Right renal pelvis (tissue), 4 donors: ENCODE measurements at places on chromosomes 1 and 21.
A peak's percentile ranks its signal among the peaks of the same experiment; 100 is the strongest.

- DNase-seq: no peak
These were observed 222.4 kb upstream of the C8B start for GRCh38 chr1:57188168-57188567.

DNA sequence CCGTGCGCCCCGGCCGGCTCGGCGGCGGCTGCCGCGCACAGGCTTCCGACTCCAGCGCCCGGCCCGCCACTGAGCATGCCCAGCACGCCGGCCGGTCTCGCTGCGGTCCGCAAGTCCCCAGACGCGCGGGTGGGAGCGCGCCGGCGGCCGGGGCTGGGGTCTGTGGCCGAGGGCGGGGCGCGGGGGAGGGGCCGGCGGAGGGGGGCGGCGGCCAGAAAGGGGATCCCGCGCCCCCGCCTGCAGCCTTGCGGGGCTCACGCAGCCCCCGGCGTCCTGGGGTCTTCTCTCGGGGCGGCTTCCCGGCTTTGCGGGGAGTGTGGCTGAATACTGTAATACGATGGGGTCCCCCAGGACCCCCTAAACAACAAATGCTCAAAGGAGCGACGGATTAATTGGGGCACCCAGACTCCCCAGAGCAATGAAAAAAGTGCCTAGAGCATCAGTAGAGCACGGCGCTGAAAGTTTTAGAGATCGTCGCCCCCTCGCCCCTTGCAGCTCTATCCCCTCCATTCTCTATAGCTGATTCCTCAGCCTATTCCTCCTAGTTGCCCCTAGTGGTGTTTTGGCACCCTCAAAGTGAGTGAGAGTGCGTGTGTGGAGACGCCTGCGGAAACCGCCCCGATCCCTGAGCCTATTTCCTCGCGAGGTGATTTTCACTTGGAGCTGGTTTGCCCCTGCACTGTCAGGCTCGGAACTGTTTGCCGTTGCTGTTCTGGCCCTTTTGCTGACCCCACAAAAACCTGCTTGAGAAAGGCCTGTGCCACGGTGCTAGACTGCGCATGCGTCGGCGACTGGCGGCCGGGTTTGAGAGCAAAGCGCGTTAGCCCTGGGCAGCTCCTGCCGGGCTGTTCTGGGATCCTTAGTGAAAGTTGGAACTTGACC is at the start of gene VAV3:
TSS of gene VAV3 (minus strand) at position 71 of the 882 bp plus-strand sequence. CDS start 311 bp downstream, outside the sequence.
- DNase-seq: peak; percentile 69

- DNase-seq: no peak
These were observed 139.9 kb upstream of the IGSF21 start for GRCh38 chr1:17967623-17968255.

GRCh38 chr1:208221291-208221622 is 22.9 kb downstream of the PLXNA2 start:
- no peak for DNase-seq

- DNase-seq: no peak
These were observed 13.8 kb upstream of the SAMD11 start for GRCh38 chr1:909861-910310.

GRCh38 chr1:10601342-10602070 is 126.8 kb downstream of the PEX14 start:
- DNase-seq: no peak

- no peak for DNase-seq
These were observed 5.3 kb upstream of the FCER1A start for GRCh38 chr1:159296706-159297375.

DNA sequence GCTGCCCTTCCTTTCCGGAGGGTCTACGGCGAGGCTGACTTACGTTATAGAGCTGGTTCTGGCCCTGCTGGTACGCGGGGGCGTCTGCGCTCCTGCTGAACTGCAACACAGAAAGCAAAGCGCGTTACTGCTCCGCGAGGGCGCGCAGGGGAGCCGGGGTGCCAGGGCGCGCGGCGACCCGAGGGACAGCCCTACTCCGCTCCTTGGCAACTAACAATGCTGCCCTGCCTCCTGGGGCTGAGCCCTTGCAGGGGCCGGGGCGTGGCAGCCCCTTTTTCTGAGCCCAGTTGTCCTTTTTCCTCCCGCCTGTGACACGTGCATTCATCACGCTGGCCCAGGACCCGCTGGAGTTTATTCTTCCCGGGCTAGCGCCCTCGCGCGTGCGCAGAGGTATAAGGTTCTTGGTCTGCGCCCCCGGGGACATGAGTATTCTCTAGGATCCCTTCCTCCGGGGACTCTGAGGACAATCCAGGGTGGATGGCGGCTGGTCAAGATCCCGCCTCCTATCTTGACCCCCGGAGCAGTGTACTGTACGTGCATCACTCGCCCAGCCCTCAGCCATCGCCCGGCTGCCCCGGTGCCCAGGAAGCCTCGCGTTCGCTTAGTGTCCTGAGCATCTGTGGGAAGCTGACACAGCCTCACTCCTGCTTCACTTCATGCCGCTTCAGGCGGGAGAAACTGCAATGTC is 78.9 kb downstream of the CD247 start:
- DNase-seq: no peak

GRCh38 chr1:1924386-1924785 is 5.3 kb upstream of the TMEM52 start:
- no peak for DNase-seq

GRCh38 chr1:3593334-3593733 is 18.0 kb downstream of the MEGF6 start:
- DNase-seq: no peak

GRCh38 chr1:52842643-52843310 is at the start of gene ZYG11A:
ZYG11A (plus strand) TSS chr1:52842760; CDS start chr1:52842884, 124 bp downstream.
- peak; percentile 31 for DNase-seq

DNA sequence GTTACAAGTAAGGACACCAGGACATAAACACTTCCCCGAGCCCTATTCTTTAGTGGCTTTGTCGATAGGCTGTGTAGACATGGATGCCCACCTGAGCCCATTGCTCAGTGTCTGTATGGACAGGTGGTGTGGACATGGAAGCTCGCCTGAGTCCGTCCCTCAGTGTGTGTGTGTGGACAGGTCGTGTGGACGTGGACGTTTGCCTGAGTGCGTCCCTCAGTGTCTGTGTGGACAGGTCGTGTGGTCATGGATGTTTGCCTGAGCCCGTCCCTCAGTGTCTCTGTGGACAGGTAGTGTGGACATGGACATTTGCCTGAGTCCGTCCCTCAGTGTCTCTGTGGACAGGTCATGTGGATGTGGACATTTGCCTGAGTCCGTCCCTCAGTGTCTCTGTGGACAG is 38.7 kb upstream of the COL6A2 start:
- no peak for DNase-seq

GRCh38 chr1:91876040-91876470 is 9.9 kb downstream of the TGFBR3 start:
- DNase-seq: no peak

- DNase-seq: no peak
These were observed 20.7 kb downstream of the KCNA10 start for GRCh38 chr1:110498270-110498669.

GRCh38 chr1:54857141-54857540 is 29.9 kb downstream of the DHCR24 start:
- DNase-seq: no peak

- no peak for DNase-seq
These were observed 7.5 kb downstream of the DDR2 start for GRCh38 chr1:162639718-162640117.

DNA sequence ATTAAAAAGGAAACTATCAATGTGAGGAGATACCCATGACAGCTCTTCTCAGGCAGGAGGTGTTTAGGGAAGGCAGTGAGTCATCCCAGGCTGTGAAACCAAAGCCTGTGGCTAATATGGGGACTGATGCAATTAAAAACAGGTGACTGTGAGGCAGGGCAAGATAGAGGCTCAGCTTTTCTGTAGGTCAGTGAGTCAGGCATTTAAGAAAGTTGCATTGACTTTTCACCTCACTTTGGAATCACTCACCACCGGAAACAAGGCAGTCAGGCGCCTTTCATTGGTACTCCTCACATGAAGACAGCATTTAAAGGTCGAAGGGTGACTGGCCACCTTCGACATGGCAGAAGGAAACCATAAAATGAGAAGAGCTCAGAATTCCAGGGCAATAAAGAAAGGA is 54.5 kb downstream of the PAPPA2 start:
- DNase-seq: no peak

DNA sequence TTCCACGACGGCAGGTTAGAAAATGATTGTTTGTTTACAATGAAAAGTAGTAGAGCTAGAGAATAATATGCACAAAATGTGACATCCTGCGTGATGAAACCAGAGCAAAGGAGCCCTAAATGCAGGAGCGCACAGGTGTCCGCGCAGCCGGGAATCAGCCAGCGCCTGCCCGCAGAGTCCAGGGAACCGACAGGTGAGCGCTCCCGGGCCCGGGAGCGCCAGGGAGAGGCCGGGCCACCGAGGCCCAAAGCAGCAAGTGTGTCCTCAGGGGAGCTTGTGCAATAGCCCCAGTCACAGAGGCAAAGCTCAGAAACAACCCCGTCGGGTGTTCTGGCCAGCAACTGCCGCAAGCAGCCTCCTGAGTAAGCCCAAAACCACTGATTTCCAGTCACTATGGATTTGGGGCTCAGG is 789 bp upstream of the GALE start:
- DNase-seq: no peak

DNA sequence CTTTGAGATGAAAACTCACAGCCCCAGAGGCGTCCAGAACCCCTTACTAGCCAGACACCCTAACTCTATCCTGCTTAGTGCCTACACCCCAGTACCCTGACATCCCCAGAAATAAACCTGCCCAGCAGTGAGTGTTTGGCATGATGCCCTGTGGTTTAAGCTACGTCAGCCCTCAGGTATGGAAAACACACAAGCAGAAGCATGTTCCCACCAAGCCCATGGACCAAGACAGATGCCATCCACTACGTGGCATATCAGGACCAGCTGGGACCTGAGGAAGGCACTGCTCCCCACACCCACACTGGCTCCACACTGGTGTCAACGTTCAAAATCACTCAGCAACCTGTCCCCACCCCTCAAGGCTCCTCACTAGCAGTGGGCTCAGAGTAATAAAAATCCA is 116.4 kb downstream of the SYT2 start:
- DNase-seq: no peak

GRCh38 chr1:94725566-94725965 is 94.6 kb upstream of the SLC44A3 start:
- no peak for DNase-seq

GRCh38 chr1:212470059-212470458 is 37.3 kb downstream of the NENF start:
- DNase-seq: no peak

- no peak for DNase-seq
These were observed at the start of gene AIM2 for GRCh38 chr1:159076438-159077119. AIM2 (minus strand) TSS chr1:159076766; CDS start chr1:159073499, 3,267 bp downstream.

DNA sequence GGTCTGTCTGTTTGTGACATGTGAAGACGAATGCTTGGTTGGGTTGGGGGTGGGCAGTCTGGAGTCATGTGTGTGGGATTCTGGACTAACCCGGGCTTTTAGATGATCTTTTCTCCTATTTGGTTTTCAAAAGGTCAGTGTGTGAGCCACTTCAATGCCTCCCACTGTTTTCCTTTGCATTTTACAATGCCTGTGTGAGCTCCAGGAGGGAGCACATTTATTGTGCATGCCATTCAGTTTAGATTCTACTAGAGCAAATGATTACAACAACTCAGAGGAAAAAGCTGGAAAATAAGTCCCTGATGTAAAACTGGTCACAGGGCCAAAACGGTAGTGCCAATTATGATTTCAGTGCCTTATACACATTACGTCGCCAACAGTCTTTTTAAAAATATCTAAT is 90.9 kb downstream of the LYPLAL1 start:
- DNase-seq: no peak

- DNase-seq: no peak
These were observed 58.9 kb downstream of the LRRC40 start for GRCh38 chr1:70146488-70146887.

- DNase-seq: peak; percentile 86
These were observed 2.7 kb upstream of the ANXA9 start for GRCh38 chr1:150979092-150980056.

DNA sequence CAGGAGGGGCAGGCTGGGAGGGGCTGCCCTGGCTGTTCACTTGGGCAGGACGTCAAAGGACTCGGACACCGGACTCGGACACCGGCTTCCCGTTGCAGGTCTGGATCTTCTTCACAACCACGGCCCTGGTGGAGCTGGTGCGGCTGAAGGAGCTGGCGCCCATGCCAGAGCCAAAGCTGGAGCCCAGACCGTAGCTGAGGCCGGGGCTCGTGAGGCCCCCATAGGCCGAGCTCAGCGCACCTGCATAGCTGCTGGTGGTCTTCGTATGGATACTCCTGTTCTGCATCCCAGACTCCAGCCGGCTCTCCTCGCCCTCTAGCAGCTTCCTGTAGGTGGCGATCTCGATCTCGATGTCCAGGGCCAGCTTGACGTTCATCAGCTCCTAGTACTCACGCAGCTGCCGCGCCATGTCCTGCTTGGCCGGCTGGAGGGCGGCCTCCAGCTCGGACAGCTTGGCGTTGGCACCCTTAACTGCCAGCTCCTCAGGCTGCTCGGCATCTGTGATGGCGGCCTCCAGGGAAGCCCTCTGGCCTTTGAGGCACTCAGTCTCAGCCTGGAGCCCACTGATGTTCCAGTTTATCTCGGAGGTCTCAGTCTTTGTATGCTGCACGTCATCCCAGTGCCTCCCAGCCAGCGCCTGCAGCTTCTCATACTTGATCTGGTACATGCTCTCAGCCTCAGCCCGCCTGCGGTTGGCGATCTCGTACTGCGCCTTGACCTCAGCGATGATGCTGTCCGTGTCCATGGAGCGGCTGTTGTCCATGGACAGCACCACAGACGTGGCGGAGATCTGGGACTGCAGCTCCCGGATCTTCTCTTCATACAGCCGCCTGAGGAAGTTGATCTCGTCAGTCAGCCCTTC is 15.1 kb upstream of the KLF17 start:
- DNase-seq: no peak

- DNase-seq: no peak
These were observed 51.2 kb downstream of the XKR8 start for GRCh38 chr1:28010969-28011368.

GRCh38 chr1:207427832-207428585 is 26.1 kb upstream of the CR2 start:
- DNase-seq: no peak

- no peak for DNase-seq
These were observed 139.9 kb upstream of the ATP1B1 start for GRCh38 chr1:168966636-168967035.

GRCh38 chr1:204507317-204508105 is 8.7 kb upstream of the MDM4 start:
- no peak for DNase-seq

GRCh38 chr1:35120458-35121133 is 41.4 kb downstream of the ZMYM1 start:
- DNase-seq: no peak

- DNase-seq: peak; percentile 22
These were observed 27.5 kb downstream of the OVGP1 start for GRCh38 chr1:111399792-111400610.

DNA sequence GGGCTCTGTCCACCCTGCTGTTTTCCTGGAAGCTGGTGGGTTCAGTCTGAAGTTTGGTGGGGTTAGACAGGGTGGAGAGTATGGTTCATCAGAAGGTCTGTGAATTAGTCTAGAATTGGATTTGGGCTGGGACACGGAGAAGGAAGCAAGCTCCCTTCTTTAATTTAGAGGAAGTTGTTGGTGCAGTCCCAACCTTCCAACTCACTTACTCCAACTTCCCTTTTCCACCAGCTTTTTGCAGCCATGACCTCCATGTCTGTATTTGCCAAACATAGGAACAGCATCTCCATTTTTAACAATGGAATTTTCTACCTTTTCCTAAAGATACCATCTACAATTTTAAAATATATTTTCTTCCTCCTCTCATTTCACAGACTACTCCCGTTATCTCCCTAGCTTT is 28.5 kb upstream of the PRELP start:
- DNase-seq: no peak

- no peak for DNase-seq
These were observed 106.4 kb downstream of the ZSCAN20 start for GRCh38 chr1:33578557-33579448.

- DNase-seq: no peak
These were observed 37.1 kb downstream of the KIAA0040 start for GRCh38 chr1:175155473-175155856.
